ENCODE measurements at places on chromosomes 3 and 15.

DNA sequence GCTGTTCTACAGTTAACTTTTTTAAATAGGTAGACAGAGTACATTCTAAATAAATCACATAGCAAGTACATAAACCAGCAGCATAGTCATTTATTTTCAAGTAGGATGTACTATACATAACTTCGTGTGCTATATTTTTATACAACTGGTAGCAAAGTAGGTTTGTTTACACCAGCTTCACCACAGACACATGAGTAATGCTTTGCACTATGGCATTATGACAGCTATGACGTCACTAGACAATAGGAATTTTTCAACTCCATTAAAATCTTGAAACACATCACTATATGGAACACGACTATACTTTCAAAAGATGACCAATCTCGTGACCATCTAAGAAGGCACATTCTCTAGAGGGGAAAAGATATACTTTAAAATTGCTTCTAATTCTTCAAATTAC lies 3.5 kb downstream of the TEX55 start:
- DNase-seq, result no peak

- DNase-seq, result no peak
These were observed 165.0 kb downstream of the NR1D2 start for GRCh38 chr3:24110051-24110450.

GRCh38 chr3:45333549-45333948 lies 54.8 kb upstream of the LARS2 start:
- DNase-seq, result no peak

- DNase-seq, result no peak
These were observed 285.6 kb downstream of the GRM7 start for GRCh38 chr3:7146529-7146928.

- DNase-seq, result peak; percentile 83
These were observed 220.4 kb upstream of the GADL1 start for GRCh38 chr3:31114929-31115283.

- DNase-seq, result no peak
These were observed 120.0 kb downstream of the SLCO3A1 start for GRCh38 chr15:91973481-91973880.
